ENCODE measurements at places on chromosomes 12 and 14.

DNA sequence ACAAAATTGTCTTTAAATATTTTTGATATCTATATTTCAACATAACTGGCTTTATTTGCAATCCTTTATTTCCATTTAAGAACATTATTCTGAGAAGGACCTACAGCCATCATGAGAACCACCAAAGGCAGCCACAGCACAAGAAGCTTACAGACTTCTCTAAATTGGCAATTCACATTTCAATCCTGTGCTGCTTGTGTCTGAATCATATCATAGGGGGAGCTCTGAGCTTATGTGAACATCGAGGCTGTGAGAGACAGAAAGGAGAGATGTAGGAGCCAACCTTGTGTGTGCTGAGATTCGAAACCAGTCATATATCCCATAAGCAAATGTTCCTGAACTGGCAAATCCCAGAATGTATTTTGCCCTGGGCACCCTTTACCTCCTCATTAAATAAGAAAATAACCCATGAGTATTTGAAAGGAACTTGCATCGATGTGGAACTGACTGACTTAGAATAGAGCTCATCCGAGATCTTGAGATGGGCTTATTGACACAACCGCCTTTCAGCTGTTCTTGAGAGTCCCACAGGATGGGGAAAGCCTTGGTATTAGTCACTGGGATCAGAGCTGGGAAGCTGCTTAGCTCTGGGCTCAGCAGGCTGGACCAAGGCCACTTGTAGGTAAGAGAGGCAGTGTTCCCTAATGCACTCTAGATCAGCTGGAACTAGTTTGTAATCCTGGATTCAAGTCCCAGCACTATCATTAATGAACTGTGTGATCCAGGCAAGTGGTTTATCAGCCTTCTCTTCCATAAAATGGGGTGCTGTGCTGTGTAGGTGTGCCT, 329.8 kb downstream of the CACNA1C start:
- DNase-seq: no peak

GRCh38 chr14:80679273-80679672, 262.3 kb downstream of the CEP128 start:
- DNase-seq: no peak

GRCh38 chr12:16291032-16291431, 13.5 kb upstream of the SLC15A5 start:
- no peak for DNase-seq

- no peak for DNase-seq
These were observed 5.4 kb downstream of the TMEM117 start for GRCh38 chr12:43841253-43841652.

GRCh38 chr14:84963518-84963917, 566.4 kb upstream of the FLRT2 start:
- DNase-seq: no peak

DNA sequence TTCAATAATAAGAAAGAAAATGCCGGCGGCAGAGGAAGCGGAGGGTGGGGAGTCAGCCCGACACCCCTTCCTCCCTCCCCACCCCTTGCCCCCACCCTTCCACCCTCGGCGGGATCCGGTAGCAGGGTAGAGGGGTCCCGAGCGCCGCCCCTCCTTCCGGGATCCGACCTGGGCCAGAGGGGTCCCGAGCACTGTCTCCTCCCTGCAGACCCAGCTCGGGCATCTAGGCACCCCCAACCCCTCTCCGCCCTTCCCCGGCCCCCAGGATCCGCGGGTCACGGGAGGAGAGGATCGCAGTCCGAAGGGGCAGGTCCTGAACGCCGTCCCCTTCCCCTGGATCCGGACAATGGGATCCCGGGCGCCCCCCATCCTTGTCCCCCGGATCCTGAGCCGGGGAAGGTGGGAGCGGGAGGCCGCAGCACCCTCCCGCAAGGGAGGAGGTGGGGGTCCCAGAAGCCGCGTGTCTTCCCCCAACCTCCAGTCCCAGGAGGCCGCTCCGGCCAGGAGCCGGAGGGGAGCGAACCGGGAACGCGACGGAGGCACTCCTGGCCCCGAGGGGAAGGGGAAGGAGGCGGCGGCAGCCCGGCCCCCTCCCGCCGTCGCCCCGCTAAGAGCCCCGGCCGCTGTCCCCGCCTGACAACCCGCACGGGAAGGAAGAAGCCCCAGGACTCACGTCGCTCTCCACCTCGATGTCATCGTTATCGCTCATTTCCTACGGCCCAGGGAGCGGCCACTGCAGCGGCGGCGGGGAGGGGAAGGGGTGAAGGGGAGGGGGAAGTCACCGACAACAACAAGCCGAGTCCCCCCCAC, 481 bp downstream of the MAX start:
- DNase-seq: peak; percentile 41

- no peak for DNase-seq
These were observed 167.2 kb downstream of the CAPZA3 start for GRCh38 chr12:18905134-18905533.

DNA sequence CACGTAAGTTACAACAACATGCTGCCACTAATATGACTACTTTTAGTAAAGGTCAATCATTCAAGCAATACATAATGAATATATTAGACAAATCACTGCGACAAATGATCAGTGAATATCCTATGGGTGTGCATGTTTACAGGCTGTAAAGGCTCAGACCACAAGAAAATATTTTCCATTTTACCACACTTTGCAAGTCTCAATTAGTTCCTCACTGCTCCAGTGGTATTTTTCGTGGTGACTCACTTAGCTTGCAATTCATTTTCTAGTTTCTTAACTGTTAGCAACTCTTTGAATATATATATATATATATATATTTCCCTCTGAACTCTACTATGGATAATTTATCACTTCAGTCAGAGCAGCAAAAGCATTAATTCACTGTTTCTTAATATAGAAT, 96.9 kb downstream of the EML5 start:
- DNase-seq: no peak

DNA sequence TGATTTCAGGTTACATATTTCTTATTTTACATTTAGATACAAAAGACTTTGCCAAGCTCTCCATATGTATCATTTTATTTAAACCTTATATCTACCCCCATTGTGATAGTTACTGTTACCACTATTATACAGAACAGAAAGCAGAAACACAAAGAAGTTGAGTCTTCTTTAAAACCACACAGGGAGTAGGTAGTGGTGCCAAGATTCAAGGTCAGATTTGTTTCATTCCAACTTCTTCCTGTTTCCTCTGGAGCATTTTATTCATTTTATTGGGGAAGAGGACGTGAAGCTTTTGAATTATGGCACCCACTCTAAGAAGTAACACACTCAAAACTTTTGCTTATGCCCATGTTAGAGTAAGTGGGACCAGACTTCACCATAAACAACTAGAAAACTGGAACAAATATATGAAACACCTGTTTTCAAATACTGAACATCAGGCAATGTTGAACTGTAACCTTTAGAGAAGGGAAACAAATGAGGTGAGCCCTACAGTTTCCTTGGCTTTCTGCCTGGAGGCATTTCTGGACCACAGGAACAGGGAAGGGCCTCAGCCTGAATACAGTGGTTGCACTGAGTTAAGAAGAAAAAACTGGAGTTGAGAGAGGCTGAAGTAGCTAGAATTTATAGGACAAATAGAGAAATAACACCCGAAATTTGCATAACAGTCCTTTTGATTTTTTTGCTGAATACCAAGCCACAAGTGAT, 160.4 kb upstream of the SSTR1 start:
- no peak for DNase-seq

DNA sequence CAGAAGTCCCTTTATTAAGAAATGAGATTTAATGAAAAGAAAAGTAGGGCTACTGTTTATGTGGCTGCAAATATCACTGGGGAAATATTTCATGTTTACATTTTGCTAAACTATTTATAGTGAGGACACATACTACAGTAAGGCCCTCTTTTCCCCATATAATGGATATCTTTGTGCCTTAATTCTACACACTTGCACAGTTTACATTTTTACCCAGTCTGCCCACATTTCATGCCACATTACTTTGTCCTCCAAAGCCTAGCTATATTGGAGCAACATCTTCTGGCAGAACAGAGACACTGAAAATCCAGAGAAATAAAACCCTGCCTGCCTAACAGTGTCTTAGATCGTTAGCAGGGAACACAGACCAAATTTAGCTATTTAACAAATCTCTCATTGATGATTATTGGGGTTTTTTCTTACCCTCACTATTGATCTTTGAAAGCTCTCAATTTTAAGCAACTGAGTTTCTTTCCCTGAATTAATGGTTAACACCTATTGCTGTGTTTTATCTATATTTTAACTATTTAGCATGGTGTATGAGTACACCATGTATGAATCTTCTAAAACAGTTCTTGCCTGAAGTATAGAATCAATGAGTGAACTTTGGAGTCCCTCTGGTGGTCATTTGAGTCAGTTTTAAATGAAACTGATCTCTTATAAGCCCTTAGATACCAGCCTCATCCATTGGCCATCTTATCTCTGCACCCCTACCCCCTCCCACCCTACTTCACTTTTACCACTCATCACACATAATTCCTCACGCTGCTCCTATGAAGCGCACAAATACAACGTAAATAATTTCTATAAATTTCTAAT, 170.2 kb downstream of the BCAT1 start:
- DNase-seq: no peak

DNA sequence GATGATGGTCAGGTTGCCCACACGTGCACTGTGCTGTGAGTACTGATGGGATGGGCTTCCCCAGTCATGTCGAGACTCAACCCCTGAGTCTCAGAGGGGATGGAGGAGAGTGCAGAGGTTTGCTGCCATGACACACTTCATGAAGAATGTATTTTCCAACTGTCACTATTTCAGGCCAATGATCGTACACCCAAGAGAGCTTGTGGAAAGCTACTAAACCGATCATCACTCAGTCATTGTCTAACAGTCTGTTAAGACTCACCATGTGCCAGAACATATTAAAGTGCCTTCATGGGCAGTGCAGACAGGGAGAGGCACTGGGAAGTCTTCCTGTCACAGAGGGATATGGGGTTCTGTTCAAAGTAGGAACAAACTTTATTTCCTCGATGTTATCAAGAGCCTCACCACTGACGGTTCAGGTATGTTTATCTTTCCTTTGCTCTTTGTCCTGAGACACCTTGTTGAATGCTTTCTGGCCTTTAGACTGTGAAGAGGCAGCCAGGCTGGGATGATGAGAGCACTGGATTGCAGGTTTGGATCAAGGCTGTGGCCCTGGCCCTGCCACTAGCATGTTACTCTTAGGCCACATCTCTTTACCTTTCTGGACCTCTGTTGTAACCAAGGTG, 41.6 kb upstream of the NTF3 start:
- no peak for DNase-seq
